CD14-positive monocyte (primary cell): ENCODE measurements at places on chromosomes 7 and 10. TPM values are rescaled to one million over a fixed set of nuclear protein-coding genes. Genes with fewer than 3 reads are reported as not detected.

The VAX1 gene
- polyA plus RNA-seq, result not detected in 2 replicates

The TMEM213 gene
- polyA plus RNA-seq, result not detected in 2 replicates

The MLXIPL gene
- polyA plus RNA-seq, result not detected

The PDZD7 gene
- polyA plus RNA-seq, result 0.36 and 0.73 TPM in 2 replicates

The PNLIP gene
- not detected for polyA plus RNA-seq

The FIGNL1 gene
- polyA plus RNA-seq, result 2.4 TPM

The PTF1A gene
- not detected for polyA plus RNA-seq

The MYO1G gene
- polyA plus RNA-seq, result 314 and 350 TPM in 2 replicates

The FAM25G gene
- polyA plus RNA-seq, result not detected

The CFAP70 gene
- 0.37 and 1.1 TPM in 2 replicates for polyA plus RNA-seq

The UCMA gene
- not detected in 2 replicates for polyA plus RNA-seq

The PLPP4 gene
- polyA plus RNA-seq, result not detected

The GNGT1 gene
- polyA plus RNA-seq, result not detected

The TAS2R41 gene
- not detected for polyA plus RNA-seq

The GIMAP4 gene
- 167 TPM for polyA plus RNA-seq

The BLNK gene
- 0.90 and 1.5 TPM in 2 replicates for polyA plus RNA-seq

The ZSCAN25 gene
- polyA plus RNA-seq, result 6.1 TPM

The OR2A5 gene
- not detected for polyA plus RNA-seq

The CAV1 gene
- not detected for polyA plus RNA-seq
